ENCODE measurements at places on chromosomes 4 and X. TPM values are rescaled to one million over a fixed set of nuclear protein-coding genes. Genes with fewer than 3 reads are reported as not detected.

THAP9 gene
- total RNA-seq, result 1.5 TPM

CT45A3 gene
- total RNA-seq, result not detected

CLDN2 gene
- total RNA-seq, result 5.9 TPM

ATP8A1 gene
- total RNA-seq, result 0.09 TPM

RASSF6 gene
- total RNA-seq, result 0.72 TPM

USP17L12 gene
- not detected for total RNA-seq

CDKL2 gene
- 0.82 TPM for total RNA-seq

MRPL1 gene
- 23.4 TPM for total RNA-seq

IDUA gene
- total RNA-seq, result 13.4 TPM

HEPH gene
- total RNA-seq, result not detected

SPOCK3 gene
- total RNA-seq, result 0.12 TPM

ZNF732 gene
- total RNA-seq, result not detected

CSAG2 gene
- total RNA-seq, result not detected

RTL5 gene
- total RNA-seq, result 2.3 TPM

STK32B gene
- total RNA-seq, result 14.9 TPM

PAGE2B gene
- total RNA-seq, result not detected

TMPRSS11F gene
- total RNA-seq, result not detected

RAB41 gene
- not detected for total RNA-seq

CCSER1 gene
- not detected for total RNA-seq

REELD1 gene
- not detected for total RNA-seq

WNK3 gene
- total RNA-seq, result 0.01 TPM

NALF2 gene
- 5.5 TPM for total RNA-seq

TMSB15C gene
- 0.19 TPM for total RNA-seq

SPARCL1 gene
- not detected for total RNA-seq

APLN gene
- total RNA-seq, result 0.85 TPM

FANCB gene
- total RNA-seq, result 2.7 TPM

SERTM2 gene
- total RNA-seq, result not detected

PNMA6A gene
- 3.7 TPM for total RNA-seq

KIT gene
- total RNA-seq, result not detected

ADH1C gene
- not detected for total RNA-seq

PRR32 gene
- not detected for total RNA-seq

MECP2 gene
- 22.0 TPM for total RNA-seq

NLGN3 gene
- 1.1 TPM for total RNA-seq

POU3F4 gene
- total RNA-seq, result not detected

PGRMC2 gene
- total RNA-seq, result 104 TPM

GRID2 gene
- not detected for total RNA-seq

ERVMER34-1 gene
- total RNA-seq, result 0.49 TPM

MAGED4 gene
- 10.2 TPM for total RNA-seq

RAB40AL gene
- not detected for total RNA-seq

TSPAN7 gene
- total RNA-seq, result 2.8 TPM

TBC1D8B gene
- total RNA-seq, result 1.2 TPM

PABPC5 gene
- not detected for total RNA-seq

FAAH2 gene
- total RNA-seq, result 0.13 TPM

TCEAL4 gene
- total RNA-seq, result 165 TPM

NR3C2 gene
- total RNA-seq, result not detected

FAM184B gene
- 0.02 TPM for total RNA-seq

Measured in A549 treated with Mapracorat at 1 μM for 4 hours (cell line).